Stimulated activated CD4-positive, alpha-beta T cell treated with anti-CD3 and anti-CD28 coated beads, Interleukin-15, amount 100 ng/mL, for 1 hour (primary cell): ENCODE measurements at places on chromosomes 2 and 18.

- DNase-seq = no peak
These were observed 1648.9 kb upstream of the TMEFF2 start for GRCh38 chr2:193843675-193844074.

DNA sequence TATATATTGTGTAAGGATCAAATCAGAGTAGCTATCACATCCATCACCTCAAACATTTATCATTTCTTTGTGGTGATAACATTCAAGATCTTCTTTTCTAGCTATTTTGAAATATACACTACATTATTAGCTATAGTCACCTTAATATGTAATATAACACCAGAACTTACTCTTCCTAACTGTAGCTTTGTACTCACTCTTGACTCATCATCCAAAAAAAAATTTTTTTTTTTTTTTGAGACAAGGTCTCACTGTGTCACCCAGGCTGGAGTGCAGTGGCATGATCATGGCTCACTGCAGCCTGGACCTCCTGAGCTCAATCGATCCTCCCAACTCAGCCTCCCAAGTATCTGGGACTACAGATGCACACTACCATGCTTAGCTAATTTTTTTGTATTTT lies 153.3 kb downstream of the EML6 start:
- no peak for DNase-seq

DNA sequence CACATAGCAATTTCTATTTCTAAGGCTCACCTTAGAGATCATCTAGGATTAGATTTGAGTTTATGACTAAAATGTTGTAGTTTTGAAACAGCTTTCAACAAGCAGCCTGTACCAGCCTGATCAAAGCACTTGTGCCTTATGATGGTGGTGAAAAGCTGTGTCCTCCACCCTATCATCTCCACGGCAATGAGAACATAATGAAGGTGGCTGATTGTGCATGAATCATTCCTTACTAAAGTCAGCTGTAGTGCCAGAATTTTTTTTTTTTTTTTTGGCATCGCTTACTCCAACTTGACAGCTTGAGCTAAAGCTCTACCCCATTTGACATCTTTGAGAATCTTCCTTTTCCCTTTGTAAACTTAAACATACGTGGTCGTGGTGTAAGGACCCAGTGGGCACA lies 86.0 kb downstream of the DCC start:
- DNase-seq = no peak

- DNase-seq = no peak
These were observed 285.3 kb upstream of the CCDC68 start for GRCh38 chr18:55244546-55244945.

DNA sequence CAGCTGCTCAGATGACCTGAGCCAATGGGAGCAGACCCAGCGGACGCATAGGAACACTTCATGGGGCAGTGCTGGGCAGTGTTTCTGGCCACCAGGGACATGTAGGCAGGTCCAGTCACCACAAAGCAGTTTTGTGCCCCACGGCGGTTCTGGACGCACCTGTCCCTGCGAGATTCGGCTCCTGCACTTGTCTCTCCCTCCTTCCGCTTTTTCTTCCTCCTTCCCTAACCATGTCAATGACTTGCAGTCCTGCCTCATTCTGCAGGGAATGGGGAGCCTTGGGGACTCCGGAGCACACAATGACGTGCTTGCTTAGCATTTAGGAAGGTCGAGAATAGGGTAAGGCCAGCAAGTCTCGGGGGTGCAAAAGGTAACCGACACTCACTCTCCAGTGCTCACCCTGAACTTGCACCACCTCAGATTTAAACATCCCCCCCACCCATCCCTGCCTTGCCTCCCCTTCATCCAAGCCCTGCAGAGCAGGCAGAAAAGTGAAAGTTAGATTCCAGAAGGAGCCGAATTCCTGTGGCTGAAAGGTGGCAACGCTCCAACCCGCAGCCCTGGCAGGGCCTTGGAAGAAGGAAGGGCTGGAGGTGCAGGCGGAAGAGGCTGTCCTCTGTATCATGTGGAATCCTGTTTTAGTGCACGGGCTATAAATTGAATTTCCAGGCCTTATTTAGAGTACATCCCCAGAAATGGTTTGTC lies 40.5 kb upstream of the ATG16L1 start:
- DNase-seq = no peak

GRCh38 chr2:183162362-183162761 lies 38.1 kb downstream of the NUP35 start:
- no peak for DNase-seq

GRCh38 chr18:79647307-79647706 lies 32.3 kb upstream of the CTDP1 start:
- DNase-seq = no peak

DNA sequence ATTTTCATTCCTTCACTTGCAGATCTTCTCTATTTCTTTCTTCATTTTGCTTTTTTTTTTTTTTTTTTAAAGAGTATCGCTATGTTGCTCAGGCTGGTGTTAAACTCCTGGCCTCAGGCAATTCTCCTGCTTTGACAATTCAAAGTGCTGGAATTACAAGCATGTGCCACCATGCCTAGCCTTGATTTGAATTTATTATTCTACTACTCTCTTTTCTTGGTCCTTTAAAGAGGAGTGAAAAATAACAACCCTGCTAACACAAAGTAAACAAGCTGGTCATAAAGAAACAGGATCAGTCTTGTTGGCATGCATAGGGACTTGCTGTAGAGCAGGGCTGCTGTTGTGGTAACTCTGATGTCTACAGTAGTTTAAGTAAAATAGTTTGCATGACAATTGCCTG lies 1615.3 kb upstream of the ZEB2 start:
- no peak for DNase-seq

DNA sequence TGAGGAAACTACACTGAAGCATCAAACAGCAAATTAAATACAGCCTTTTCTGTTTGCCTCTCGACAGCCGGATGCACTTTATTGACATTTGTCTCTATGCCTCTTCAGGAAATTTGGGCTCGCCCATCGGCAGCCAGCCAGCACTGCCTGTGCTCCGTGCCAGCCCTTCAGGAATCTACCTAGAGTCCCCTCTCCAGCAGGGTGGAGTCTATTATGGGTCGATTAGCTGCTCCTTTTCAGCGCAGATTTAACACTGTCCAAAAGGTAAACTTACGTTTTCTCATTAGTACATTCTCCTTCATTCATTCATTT lies 91.5 kb downstream of the MYCN start:
- DNase-seq = no peak

GRCh38 chr2:175445281-175445680 lies 263.8 kb upstream of the ATP5MC3 start:
- no peak for DNase-seq

- DNase-seq = no peak
These were observed 468.9 kb downstream of the PARD3B start for GRCh38 chr2:205014201-205014600.

DNA sequence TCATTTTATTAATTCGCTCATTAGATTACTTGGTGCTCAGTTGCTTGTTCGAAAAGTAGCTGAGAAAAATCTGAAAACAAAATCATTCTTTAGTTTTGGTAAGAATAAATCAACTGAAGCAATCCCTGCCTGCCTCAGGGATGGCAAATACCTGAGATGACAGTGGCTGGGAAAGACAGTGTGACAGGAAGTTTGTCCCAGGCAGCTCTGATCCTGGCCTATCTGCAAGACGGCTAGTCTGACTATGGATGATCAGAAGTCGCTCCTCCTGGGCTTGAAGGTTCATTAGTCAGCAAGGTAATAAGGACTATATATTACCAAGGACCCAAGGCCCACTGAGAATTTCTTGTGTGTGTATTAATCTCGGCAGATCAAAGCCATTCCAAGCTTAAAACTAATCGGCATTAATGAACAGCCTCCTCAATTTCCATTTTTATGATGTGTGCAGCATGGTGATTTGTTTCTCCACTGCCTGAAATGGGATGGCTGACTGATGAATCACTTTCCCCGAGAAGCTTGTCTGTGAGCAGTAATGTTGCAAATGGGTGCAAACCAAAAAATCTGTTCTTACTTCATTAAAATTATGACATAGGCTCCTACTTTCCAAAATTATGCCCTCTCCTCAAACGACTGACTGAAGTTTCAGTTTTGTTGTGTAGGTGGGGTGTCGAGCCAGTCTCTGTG lies 199.9 kb downstream of the ACTR3 start:
- no peak for DNase-seq

DNA sequence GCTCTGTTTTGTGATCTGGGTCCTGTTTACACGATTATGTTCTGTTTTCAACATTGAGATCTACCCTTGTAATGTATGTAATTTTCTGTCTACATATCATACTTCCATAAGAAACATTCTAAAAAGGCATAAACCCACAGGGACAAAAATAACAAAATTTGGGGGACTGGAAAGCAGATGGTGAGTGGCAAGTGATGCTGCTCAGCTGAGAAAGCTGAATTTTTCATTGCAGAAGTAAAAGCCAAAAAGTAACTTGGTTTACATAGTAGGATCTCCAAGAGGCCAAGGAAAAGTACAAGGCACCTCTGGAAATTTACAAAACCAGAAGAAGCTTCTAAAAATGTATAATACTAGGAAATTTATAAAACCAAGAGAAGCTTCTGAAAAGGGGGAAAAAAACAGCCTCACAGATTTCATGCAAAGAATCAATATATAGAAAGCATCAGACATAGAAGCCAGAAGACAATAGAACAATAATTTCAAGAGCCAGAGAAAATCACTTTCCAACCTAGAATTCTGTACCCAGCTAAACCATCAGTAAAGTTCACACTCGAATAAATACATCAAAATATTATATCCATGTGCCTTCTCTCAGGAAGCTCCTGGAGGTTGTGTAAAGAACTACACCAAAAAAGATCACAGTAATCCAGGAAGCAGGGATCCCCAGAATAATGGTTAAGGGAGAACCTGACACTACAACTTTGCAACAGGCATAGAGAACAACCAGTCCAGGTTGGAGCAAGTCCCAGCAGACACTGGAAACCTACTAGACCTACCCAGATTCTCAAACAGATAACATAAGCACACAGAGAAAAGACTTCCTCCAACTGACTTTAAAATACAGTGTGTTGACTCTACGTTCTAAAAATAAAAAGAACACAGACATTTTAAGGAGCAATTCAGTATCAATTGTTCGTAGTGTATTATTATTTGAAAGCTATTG lies 401.7 kb upstream of the HS6ST1 start:
- DNase-seq = no peak

DNA sequence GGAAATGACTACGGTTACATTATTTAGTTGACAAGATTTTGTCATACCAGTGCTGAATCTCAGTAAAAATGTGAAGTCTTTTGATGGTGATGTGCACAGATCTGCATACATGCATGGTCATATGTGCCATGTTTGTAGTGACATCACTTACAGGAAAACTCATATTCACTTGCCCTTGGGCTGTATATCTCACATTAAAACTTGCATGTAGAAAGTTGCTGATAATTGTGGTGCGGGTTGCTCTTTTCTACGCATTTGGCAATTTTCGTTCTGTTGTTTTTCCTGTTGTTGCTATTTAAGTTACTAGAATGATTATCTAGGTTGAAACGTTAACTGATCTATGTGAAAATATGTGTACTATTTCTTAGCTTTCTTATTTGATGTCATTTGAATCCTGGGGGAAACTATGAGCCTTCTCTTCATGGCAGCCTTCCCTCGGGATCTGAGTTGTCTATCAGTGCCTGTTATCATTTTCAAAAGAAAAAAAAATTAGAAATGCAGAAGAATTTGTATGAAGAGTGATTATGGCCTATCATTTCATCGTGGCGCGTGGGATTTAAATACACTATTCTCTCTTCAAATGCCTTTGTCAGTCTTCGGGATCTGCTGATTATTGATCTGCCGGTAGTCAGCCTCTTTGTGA lies 296.6 kb downstream of the TMX3 start:
- no peak for DNase-seq
